ENCODE measurements at places on chromosomes 7 and 10. TPM values are rescaled to one million over a fixed set of nuclear protein-coding genes. Genes with fewer than 3 reads are reported as not detected.
A peak's percentile ranks its signal among the peaks of the same experiment; 100 is the strongest.

GRCh38 chr7:111266613-111267012 lies 175.7 kb downstream of the LRRN3 start:
- DNase-seq = no peak

FGL2 gene
- polyA plus RNA-seq = 4.5 TPM

GRCh38 chr7:151550656-151551286 lies 31.1 kb upstream of the RHEB start:
- no peak for DNase-seq

- no peak for DNase-seq
Observed at GRCh38 chr10:100551738-100552137, 16.0 kb downstream of the HIF1AN start.

SPACDR gene
- polyA plus RNA-seq = 1.3 TPM

WNT16 gene
- polyA plus RNA-seq = not detected

PPP1R3C gene
- polyA plus RNA-seq = 27.5 TPM

PTER gene
- 2.9 TPM for polyA plus RNA-seq

GRCh38 chr7:22357311-22358175 lies 589 bp upstream of the RAPGEF5 start:
- DNase-seq = peak; percentile 21

RGR gene
- polyA plus RNA-seq = 0.16 TPM

GRCh38 chr7:1243964-1244416 lies 11.3 kb downstream of the UNCX start:
- DNase-seq = no peak

DYDC2 gene
- polyA plus RNA-seq = not detected

SFRP5 gene
- 1.9 TPM for polyA plus RNA-seq

DNA sequence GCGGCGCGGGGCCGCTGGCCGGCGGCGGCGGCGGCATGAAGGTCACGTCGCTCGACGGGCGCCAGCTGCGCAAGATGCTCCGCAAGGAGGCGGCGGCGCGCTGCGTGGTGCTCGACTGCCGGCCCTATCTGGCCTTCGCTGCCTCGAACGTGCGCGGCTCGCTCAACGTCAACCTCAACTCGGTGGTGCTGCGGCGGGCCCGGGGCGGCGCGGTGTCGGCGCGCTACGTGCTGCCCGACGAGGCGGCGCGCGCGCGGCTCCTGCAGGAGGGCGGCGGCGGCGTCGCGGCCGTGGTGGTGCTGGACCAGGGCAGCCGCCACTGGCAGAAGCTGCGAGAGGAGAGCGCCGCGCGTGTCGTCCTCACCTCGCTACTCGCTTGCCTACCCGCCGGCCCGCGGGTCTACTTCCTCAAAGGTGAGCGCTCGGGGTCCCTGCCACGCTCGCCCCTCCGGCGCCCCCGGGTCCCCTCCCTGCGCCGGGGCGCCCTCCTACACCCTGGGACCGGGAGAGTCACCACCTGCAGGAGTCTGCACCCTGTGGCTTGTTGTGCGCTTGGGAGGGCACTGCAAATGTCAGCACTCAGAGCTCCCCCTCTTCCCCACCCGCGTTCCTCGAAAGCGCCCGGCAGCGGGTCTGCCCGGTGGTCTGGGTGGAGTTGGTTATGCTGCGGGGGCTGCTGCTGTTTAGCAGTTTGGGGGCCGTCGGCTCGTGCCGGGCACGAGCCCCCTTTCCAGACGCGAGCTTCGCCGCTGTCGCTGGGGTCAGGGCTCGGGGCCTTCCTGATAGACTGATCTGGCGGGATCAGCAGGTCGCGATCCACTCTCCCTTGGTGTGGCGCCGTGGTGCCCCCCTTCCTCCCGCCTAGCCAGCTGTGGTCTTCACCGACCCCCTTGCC lies 627 bp downstream of the DUSP5 start:
- peak; percentile 45 for DNase-seq

ABCB4 gene
- polyA plus RNA-seq = 14.4 TPM

TMEM213 gene
- not detected for polyA plus RNA-seq

DNA sequence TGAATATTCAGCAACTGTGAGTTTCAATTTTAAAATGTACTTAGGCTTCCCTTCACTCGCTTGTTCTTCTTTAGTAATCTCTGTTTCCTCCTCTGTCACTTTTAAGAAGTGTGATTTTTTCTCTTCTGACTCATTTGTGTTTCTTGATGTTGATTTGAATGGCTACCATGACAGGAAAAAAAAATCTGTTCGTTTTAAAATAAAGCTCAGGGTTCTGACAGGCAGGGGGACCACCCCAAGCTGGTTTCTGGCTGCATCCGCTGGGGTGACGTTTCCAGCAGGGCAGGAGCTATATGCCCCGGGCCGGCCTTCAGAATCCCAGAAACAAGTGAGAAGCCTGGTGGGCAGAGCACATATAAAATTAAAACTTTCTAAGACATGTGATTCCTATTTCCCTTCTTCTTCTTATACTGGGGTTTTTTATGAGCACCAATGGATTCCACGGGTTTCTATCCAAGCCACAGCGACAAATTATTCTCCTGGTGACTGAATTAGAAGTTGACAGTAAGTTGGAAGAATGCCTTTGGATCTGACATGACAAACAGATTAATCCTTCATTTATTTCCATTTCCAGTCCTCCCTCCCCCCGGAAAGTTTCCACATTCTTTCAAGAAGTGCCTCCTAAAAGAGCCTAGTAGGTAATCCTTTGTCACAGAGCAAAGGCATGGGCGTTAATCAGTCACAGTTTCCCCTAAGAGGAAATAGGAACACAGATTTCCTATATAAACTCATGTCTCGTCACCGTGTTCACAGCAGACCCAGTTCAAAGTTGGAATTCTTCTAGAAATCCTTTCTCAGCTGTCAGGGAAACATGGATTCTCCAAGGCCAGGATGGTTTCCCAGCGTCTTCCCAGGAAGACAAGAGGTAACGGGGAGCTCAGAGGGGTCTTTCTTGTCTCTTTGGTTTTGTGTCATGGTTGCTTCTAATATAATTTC lies 79.9 kb downstream of the PTPRE start:
- no peak for DNase-seq

DNA sequence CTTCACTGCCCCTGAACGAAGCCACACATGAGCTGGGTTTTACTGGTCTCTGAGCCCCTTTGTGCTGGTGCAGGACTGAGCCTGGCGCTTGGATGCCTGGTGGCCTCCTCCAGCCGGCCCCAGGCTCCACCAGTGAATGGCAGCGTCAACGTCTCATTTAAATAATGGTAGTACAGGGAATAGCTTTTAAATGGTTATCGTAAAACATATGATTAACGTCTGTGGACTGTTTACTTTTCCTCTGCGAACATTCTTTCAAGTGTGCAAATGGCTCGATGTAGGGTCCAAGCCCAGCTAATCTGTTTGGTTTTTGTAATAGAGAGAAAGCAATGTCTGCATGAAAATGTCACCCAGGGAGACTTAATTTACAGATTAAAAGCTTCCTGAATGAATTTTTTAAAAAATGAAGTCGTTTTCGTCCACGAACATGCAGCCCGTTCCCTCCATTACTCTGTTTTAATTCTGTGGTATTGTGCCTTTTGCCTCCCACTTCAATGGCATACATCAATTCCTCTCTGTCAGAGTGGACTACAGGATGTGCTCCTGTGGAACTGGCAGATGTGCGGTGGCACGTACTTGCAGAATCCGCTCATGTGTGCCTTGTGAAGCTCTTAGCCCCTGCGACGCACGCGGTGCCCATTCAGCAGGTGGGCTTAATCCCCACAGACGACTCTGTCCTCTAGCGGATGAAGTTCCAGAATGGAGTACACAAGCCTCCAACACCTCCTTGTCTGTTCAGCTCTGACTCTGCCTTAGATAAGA lies 192.7 kb downstream of the TCF7L2 start:
- DNase-seq = no peak

- DNase-seq = no peak
Observed at GRCh38 chr10:117239721-117240620, 943 bp upstream of the SLC18A2 start.

LANCL2 gene
- polyA plus RNA-seq = 5.5 TPM

- DNase-seq = no peak
Observed at GRCh38 chr10:131959841-131960240, 21.9 kb downstream of the BNIP3 start.

PLEKHS1 gene
- 0.01 TPM for polyA plus RNA-seq

GRCh38 chr10:58642916-58643428 lies 130.3 kb downstream of the BICC1 start:
- no peak for DNase-seq

- DNase-seq = no peak
Observed at GRCh38 chr7:121061677-121062582, 73.4 kb downstream of the CPED1 start.

PMS2 gene
- polyA plus RNA-seq = 2.9 TPM

TFPI2 gene
- polyA plus RNA-seq = 1.8 TPM

DNA sequence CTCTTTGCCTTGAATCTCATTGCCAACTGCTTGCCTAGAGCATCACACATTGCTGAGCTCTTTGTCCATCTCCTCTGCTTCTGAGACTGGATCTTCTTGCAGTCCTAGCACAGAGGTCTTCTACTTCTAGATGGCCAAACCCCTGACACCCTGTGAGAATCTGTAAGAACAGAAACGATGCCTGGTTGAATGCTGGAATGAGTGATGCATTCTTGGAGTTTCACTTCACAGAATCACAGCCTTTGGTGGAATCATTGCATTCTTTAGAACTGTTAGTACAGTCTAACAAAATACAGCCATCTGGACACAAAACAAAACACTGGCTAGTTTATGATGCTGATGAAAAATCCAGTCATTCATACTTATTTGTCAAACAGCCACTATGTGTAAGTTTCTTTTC lies 141.7 kb upstream of the ITGB1 start:
- DNase-seq = no peak
